ENCODE measurements at places on chromosomes 6 and 20.

DNA sequence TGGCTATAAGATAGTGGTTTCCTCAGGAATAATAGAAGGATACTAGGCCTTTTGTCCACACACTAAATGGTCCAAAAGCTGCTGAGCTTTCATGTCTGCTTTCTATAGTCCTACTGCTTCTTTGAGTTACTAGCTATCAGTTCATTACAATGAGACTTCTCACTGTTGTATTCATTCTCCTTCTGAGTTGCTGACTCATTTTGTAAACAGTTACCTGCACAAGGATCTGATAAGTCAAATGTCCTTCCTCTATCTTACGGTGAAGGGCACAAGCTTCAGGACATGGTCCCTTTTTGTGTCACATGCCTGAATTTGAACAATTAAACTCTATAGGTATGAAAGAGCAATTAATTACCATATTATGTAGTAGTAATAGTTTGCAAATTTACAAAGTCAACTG, 90.5 kb downstream of the MAN1A1 start:
- no peak for DNase-seq

- no peak for DNase-seq
Observed at GRCh38 chr6:159170999-159171712, 2.0 kb downstream of the FNDC1 start.

- peak; percentile 80 for DNase-seq
Observed at GRCh38 chr20:63658749-63659187, 656 bp downstream of the RTEL1 start.

GRCh38 chr6:84258268-84258667, 30.8 kb upstream of the CEP162 start:
- no peak for DNase-seq

DNA sequence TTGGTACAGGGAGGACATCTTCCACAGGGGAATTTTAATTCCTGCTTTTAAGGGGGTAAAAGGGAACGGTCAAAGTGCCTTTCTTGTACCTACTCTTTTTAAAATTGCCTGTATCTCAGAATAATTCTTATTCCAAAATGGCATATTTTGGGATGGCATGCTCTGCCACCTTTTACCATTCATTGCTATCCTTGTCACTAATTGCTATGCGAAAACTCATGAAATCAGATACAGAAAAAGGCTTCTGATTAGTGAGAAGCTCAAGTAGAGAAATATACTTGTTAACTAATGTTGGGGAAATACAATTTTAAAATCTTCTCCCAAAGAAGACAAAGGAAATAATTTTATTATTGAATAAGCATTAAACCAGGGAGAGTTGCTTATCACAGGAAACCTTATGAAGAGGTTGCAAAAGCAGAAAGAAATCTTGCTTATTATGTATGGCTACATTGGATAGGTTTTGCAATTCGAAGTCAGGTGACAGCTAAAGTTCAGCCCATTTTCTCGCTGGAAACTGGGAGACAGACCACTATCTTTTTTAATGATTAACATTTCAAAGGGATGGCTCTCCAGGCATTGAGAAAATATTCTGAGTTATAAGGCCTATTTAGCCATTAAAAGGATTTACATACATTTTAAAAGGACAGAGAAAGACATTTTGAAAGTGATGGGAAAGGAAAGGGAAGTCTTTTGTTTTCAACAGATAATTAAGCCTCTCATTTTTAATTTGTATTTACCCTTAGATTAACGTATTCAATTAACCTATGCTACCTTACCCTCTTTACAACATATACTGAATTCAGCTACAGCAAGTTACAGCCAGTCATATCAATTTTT, 110.3 kb upstream of the PRSS16 start:
- DNase-seq, result peak; percentile 50

Data from inflammatory macrophage (primary cell).